D721Med (cell line): ENCODE measurements at places on chromosomes 5 and 9.

- no peak for DNase-seq
Observed at GRCh38 chr9:21591221-21592062, 109.3 kb upstream of the IFNE start.

DNA sequence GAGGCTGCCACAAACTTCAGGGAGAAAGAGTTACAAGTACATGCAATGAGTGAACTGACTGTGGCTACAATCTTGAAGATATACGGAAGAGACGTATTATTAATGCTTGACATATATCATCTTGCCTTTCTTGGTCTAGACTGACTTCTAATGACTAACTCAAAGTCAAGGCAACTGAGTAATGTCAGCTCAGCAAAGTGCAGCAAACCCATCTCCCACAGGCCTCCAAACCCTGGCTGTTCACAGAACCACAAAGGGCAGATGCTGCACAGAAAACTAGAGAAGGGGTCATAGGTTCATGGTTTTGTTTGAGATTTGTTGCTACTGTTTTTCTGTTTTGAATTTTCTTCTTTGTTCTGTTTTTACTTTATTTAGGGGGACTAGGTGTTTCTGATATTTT is 21.0 kb downstream of the IL7R start:
- no peak for DNase-seq

- no peak for DNase-seq
Observed at GRCh38 chr9:136622538-136622948, 40.2 kb upstream of the EGFL7 start.

- no peak for DNase-seq
Observed at GRCh38 chr9:126591922-126592321, 21.8 kb upstream of the LMX1B start.

DNA sequence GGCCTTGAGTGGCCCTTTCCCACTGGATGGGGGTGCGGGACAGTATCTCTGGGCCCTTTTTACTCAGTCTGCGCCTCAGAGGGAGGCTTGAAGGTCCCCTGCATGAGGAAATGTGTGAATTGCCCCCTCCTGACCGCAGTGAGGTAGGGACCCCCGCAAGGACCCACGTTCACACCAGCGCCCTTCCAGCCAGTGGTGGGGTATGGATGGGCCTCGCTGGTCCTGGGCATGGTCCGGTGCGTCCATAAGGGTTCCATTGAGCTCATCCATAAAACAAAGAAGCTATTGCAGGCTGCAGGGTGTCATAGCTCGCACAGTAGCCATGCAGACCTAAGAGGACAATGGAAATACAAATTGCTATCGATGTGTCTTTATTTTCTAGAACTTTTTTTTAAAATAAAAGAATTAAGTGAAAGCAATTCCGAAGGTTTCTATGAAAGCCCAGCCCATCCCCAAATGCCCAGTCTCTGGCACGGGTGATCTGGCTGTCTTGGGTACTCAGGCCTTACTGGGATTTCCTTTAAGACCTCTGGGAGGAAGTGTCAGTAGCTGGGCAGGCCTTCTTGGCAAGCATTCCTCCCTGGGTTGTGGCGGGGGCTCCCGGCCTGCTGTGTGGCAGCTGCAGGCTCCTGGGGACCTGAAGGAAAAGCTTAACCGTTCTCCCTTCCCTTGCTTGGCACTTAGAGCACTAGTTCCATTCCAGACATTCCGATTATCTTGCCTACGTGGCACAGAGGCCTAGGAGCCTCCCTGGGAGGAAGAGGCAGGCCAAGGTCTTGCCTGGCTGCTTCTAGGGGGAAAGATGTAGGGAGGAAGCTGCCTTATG is 1.5 kb upstream of the SEMA5A start:
- DNase-seq, result no peak

GRCh38 chr5:156803404-156803803 is 46.7 kb upstream of the PPP1R2B start:
- DNase-seq, result no peak

GRCh38 chr5:65762234-65762633 is 40.2 kb downstream of the NLN start:
- no peak for DNase-seq

DNA sequence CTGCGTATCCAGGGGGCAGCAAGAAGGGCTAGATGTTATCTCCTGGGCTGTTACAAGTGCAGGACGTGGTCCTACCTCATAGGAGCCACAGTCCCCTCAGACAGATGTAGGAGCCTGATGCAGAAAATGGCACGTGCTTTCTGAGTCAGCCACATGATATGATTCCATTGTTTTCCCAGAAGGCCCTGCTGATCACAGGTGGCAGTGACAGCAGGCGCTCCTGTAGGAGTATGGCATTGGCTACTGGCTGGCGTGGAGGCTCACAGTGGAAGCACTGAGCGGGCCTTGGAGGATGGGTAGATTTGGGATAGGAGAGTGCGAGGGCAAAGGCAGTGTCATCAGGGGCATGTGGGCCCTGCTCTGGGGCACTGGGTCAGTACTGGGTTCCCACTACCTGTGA is 21.9 kb downstream of the USP20 start:
- no peak for DNase-seq

DNA sequence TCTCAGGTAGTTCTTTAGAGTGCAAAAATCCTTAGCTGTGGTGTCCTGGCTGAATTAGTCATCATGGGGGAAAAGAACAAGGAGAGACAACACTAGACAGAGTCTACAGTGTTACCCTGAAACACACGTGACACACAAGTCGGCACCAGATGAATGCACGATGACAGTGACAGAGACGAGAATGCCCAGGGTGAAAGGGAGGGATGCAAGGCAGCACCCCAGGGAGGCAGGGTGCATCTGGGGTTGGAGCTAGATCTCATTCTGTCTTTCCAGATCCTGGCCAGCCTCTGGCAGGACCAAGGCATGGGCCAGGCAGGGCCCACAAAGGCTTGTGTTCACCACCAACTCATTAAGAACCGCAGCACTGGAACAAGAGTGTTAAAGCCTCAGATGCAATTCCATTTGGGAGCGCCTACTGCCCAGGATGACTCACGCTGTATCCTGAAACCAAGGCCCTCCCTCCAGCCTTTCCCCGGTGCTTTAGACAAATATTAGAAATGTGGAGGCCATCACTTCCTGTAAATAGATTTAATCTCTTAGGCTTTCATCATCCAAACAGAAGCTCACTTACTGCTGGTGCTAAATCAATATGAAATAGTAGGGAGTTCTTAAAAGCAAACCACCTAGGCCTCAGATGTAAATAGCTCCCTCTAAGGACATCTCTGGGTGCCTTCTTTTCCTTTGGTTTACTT is 56.1 kb downstream of the IRX2 start:
- no peak for DNase-seq
